Nephron progenitor cell (in vitro differentiated cells): ENCODE measurements at places on chromosomes 2 and 18.

GRCh38 chr2:72236445-72237067 is 88.9 kb upstream of the CYP26B1 start:
- DNase-seq, result no peak

DNA sequence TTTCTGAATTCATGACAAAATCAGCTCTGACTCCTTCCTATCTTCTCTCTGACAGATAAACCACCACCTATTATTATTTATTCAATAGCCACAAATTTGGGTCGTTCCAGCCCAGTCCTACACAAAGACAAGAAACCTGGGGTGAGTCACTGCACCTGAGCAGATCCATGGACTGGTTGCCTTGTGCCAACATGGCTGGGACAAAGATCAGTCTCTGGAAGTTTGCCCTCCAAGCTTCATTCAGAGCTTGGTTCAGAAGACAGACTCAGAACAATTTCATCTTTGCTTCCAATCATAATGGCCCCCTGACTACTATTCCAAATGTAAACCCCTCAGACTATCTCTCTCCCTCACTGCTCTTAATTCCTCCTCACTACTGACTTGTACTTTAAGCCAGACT is 9.6 kb upstream of the EXOC6B start:
- DNase-seq, result no peak

GRCh38 chr2:104254017-104254416 is 599.9 kb upstream of the POU3F3 start:
- DNase-seq, result no peak

GRCh38 chr2:119463136-119463535 is 31.5 kb downstream of the TMEM37 start:
- no peak for DNase-seq

DNA sequence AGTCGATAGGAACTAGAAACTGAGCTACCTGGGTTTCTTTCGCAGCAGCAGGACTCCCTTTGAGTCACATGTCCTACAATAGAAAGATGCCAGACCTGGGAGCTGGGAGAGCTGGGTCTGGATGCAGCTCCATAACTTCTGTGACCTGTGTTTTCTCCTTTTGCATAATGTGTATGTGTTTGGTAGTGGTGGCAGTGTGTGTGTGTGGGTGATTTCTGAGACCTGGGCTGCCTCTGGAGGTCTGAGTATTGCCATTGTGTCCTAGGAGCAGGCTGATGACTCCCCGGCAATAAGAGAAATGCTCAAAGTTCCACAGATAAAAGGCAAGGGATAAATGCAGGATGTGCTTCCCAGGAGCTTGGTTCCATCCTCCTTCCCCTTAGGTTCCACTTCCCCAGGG is 6.4 kb downstream of the WNT10A start:
- no peak for DNase-seq

GRCh38 chr2:235904585-235904931 is 263.6 kb downstream of the GBX2 start:
- no peak for DNase-seq

GRCh38 chr2:28610583-28611201 is 114.8 kb downstream of the PLB1 start:
- DNase-seq, result no peak

DNA sequence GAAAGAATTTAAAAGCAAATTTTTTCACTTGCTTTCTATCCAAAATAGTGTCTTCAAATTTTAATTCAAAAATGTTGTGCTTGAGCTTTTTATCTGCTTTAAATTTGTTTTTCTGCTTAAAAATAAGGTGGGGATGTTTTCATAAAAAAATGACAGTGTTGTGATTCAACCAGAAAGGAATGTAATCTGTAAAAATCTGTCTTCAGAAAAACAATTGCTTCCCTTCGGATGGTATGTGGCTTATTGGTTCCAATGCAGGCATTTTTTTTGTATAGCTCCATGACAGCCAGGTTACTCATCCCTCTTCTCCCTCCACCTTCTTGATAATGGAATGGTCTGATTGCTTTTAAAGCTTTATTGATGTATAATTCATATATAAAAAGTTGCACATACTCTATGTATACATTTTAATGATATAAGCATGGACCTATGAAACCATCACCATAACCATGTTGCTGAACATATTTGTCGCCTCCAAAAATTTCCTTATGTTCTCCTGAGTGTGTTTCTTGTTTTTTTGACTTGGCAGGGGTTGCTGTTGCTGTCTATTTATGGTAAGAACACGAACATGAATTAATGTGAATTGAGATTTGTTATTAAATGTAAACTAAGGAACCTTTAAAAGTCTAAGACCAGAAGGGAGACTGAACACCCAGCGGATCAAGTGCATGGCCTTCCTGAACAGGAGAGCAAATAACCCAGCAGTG is 363.7 kb upstream of the SPHKAP start:
- DNase-seq, result no peak

DNA sequence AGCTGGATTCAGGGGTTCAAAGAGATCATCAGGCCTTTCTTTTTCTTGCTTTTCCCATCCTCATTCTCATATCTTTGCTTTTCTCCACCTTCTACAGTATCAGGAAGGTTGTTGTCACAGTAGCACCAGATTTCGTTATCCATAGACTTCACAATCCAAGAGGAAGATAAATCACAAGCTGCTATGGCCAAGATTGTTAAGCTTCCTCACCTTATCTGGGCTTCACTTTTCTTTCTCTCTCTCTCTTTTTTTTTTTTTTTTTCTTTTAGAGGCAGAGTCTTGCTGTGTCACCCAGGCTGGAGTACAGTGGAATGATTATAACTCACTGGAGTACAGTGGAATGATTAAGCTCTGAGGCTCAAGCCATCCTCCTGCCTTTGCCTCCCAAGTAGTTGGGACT is 93.5 kb downstream of the TTC27 start:
- DNase-seq, result no peak

- DNase-seq, result no peak
These were observed 64.7 kb upstream of the KLF7 start for GRCh38 chr2:207230261-207231105.

DNA sequence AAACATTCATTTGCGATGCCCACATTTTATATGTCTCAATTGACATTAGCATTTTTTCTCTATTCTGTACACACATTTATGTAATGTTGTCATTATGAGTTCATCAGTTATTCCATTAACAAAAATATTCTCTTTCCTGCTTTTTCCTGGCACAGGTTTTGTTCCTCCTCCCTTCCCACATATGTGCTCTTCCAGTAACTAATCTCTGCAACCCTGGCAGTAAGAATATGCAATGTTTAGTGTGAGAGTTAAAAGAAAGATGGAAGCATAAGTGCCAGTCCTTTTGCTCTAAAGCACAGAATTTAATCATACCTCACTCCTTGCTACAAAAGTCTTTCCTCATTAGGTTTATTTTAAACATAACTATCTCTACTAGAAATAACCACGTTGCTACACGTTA is 155.8 kb upstream of the ERBB4 start:
- no peak for DNase-seq

DNA sequence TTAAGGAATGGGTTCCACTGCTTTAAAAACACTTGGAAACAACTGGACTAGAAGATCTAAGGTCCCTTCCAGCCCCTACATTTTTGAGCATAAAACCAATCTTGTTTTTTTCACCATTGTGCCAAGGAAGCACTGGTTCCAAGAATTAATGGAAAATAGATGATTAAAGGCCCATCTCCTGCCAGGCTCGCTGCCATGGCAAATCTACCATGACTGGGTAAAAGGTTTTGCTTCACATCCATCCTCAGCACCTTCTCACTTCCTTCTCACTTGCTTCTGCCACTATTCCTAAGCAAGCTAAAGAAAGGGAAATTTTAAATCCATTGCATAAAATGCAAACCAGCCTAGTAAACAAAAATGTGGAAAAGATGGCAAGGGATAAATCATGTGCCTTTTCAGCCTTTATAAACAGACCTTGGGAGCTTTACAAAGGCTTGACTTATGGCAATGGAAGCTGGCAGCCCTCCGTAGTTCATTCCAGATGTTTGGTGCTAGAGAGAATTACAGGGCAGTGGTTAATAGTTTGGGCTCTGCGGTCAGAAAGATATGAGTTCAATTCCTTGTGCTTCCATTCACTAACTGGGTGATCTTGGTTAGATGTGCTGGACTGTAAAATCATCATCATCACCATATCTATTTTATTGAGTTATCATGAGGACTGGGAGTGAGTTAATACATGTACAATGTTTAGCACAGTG is 27.0 kb upstream of the ST3GAL5 start:
- DNase-seq, result no peak

GRCh38 chr2:216172493-216172892 is 63.3 kb downstream of the XRCC5 start:
- no peak for DNase-seq

DNA sequence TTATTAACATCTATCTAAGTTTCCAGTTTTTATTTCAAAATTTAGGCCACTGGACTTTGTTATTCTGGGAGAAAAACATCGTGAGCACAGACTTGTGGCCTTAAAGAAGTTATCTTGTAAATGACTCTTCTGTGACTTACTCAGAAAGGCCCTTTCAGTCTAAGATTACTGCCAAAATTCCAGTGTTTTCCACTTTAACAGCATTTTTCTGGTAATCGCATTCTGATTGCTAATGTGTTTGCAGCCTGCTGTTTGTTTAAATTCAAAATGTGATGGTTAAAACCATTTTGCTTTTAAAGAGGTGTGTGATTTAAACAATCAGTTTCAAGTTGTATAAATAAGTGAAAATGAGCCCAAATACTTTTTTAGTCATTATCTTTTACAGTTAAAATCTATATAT is 136.7 kb upstream of the DAPL1 start:
- no peak for DNase-seq

DNA sequence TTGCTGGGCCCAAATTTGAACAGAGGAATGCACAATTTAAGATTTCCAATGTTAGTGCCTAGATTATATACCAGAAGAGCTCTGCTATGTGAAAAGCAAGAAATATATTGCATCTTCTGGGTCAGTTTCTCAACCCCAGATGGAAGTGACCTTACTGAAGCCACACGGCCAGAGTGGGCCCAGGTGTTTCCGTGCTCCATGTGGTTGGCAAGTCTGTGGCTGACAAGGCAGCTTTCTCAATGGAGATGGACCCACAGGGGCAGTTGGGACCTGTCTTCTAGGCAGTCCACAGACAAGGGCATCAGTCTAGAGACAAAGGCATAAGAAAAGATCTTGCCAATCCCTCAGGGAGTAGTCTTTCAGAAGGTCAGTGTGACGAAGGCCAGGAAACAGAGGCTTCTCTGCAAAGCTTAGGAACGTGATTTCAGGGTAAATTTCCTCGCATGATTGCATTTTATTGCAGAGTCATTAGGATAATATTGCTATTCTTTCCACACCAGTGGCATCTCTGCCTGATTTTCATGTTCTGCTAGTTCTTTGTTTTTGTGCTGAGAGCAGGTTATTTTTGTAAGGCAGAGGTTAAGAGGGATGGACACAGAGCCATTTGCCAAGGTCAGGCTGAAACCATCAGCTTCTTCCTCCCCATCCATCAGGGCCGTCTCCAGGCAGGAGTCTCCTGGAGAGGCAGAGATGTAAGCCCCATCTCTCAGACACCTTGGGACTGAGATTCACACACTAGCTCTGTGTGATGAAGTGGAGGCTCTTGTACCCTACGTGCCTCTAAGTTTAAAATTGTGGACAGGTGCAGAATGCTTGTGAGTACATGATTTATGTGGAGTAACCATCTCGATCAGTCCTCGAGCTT is 202.1 kb downstream of the ANKRD30B start:
- no peak for DNase-seq

- no peak for DNase-seq
These were observed 203.4 kb downstream of the TGIF1 start for GRCh38 chr18:3653263-3653850.

- no peak for DNase-seq
These were observed 10.3 kb upstream of the IL1R2 start for GRCh38 chr2:101981504-101981903.

GRCh38 chr2:108139521-108139920 is 100.2 kb upstream of the SULT1C3 start:
- peak; percentile 28 for DNase-seq

- no peak for DNase-seq
These were observed 48.7 kb downstream of the DPP4 start for GRCh38 chr2:162025121-162025911.

GRCh38 chr2:209525834-209526281 is 102.0 kb downstream of the MAP2 start:
- DNase-seq, result no peak

- DNase-seq, result no peak
These were observed 313.8 kb downstream of the LNPK start for GRCh38 chr2:175688243-175688642.

GRCh38 chr2:231364961-231365810 is 30.3 kb upstream of the B3GNT7 start:
- no peak for DNase-seq

DNA sequence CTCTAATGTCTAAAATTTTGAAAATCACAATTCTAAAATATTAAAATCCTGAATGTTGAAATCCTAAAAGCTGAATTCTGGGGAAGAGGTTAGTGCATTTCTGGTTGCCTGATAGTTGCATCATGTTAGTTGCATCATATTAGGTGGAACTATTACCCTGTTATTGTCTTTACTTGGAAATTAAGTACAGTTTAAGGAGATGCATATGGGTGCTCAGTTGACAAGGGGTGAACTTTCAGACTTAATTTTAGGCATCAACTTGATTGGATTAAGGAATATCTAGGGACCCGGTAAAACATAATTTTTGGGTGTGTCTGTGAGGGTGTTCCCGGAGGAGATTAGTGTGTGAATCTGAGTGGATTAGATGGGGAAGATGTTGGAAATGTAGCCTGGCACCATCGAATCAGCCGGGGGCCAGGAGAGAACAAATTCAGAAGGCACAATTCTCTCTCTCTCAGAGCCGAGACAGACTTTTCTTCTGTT is 409.8 kb downstream of the PLCL1 start:
- no peak for DNase-seq

DNA sequence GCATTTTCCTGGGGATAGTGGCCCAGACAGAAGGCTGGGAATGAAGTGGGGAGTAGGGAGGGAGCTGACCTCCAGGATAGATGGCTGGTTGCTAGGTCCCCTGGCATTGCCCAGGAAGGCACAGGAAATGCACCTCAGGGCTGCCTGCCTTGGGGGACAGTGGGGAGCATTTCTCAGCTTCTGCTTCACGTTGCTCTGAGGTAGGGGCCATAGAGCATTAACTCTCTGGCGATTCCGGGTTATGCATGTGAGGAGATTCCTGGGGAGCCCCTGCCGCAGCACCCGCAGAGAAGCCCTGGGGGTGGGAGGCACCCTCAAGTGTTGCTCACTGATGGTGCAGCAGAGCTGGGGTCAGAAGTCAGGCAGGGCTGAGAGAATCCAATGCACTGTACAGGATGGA is 256.5 kb downstream of the CYP26B1 start:
- no peak for DNase-seq

GRCh38 chr18:48714873-48715272 is 176.0 kb downstream of the CTIF start:
- no peak for DNase-seq

- no peak for DNase-seq
These were observed 2186.8 kb upstream of the CELF4 start for GRCh38 chr18:39752351-39752750.

- no peak for DNase-seq
These were observed at the start of gene SIX3 for GRCh38 chr2:44941551-44942234. Gene SIX3 (plus strand): TSS chr2:44941702. CDS start chr2:44942105, 403 bp downstream.

- no peak for DNase-seq
These were observed 100.7 kb downstream of the NFATC1 start for GRCh38 chr18:79496237-79496977.

GRCh38 chr18:4251873-4252272 is 203.2 kb downstream of the DLGAP1 start:
- DNase-seq, result no peak
